ENCODE measurements at places on chromosomes 3 and 15. TPM values are rescaled to one million over a fixed set of nuclear protein-coding genes. Genes with fewer than 3 reads are reported as not detected.

DNA sequence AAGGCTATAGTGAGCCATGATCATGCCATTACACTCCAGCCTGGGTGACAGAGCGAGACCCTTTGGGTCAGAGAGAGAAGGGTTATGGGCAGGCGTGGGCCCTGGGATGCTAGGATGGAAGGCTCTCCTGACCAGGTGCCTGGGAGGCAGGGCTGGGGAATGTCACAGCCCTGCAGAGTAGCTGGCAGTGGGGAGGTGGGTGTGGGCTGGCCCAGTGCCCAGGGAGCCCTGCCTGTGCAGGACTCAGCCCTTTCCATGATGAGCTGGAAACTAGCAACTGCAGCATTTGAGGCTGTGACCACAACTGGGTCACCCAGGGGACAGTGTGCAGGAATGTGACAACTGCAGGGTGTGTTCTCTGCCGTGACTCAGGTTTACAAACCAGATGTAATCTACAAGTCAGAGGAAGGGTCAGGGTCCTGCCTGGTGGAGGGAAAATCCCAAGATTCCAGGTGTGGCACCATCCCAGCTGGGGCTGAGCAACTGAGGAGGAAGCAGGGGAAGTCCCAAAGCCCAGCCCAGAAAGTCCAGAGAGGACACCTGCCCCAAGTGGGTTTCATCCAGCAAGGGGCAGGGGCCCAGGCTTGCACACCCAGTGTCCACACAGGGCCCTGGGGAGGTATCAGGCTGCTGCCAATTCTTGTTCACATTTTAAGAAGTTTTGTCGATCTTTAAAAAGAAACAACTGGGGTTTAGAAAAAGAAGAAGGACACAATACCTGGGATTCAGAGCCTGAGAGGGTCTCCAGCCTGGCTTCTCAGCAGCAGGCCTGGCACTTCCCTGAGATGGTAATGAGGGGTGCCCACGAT lies 45.5 kb downstream of the SLC28A1 start:
- no peaks in the 10 kb centered on the region for H3K27me3 ChIP-seq
- H3K27ac ChIP-seq = no peak overlapping the region
- no peak for DNase-seq
- H3K4me3 ChIP-seq = no peak overlapping the region

DNA sequence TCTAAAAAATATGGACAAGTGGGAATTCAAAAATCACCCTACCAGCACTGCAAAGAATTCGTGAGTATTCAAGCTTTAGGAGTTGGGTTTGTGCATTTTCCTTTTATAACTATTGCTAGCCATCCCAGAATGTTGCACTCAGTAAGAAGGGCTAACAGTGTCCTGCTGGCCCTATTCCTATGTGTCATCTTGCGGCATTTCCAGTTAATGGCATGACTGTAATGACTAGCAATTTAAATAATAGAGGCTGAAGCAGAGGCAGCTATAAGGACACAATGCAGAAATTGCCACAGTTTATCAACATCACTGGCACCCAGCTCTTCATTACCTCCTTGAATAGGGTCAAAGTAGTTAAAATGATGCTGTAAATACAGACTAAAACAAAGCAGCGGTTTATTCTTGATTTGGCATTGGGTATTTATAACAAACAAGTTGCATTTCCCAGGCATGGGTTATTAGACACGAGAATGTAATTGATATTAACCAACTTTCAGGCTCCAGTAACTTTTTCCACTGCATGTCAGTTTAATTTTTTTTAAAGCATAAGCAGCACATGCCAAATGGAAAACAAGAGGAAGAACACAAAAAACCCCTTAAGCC lies 177.6 kb downstream of the FHIT start:
- no peak overlapping the region for H3K4me3 ChIP-seq
- H3K27ac ChIP-seq = no peak overlapping the region
- H3K36me3 ChIP-seq = no peaks in the 10 kb centered on the region
- H3K27me3 ChIP-seq = no peaks in the 10 kb centered on the region
- DNase-seq = no peak
- H3K4me1 ChIP-seq = no peaks in the 10 kb centered on the region

DNA sequence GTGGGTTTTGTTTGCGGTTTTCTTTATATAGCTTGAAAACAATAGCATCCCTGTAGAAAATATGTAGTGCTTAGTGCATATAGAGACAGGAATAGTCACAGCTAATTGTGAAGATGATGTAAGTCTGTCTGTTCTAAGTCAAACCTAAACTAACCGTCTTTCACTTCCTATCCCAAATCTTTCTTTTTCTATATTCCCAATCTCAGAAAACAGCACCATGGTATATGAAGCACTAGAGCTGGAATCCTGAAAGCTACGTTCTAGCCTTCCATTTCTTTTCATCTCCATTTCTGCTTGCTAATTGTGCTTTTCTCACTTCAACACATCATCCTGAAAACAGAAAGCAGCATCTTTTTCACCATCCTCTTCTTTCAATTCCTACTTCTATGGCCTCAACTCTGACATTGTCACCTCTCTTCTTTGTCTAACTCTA lies 1235.5 kb downstream of the ROBO2 start:
- H3K27me3 ChIP-seq = no peaks in the 10 kb centered on the region
- DNase-seq = no peak
- H3K4me1 ChIP-seq = no peaks in the 10 kb centered on the region

- H3K36me3 ChIP-seq = peaks cover 65% of the 10 kb centered on the region
- DNase-seq = no peak
- H3K27me3 ChIP-seq = no peaks in the 10 kb centered on the region
- H3K27ac ChIP-seq = no peak overlapping the region
- no peaks in the 10 kb centered on the region for H3K4me1 ChIP-seq
- H3K4me3 ChIP-seq = no peak overlapping the region
These were observed 7.4 kb downstream of the RRP9 start for GRCh38 chr3:51934139-51934850.

GRCh38 chr3:194769020-194769643 lies 83.4 kb downstream of the FAM43A start:
- peaks cover 19% of the 10 kb centered on the region for H3K27me3 ChIP-seq
- peak; percentile 89 for DNase-seq
- H3K4me1 ChIP-seq = peaks cover 10% of the 10 kb centered on the region
- peak overlapping the region; percentile 79 for H3K27ac ChIP-seq
- peak overlapping the region; percentile 54 for H3K4me3 ChIP-seq

GRCh38 chr15:28944696-28945300 lies 59.0 kb downstream of the APBA2 start:
- H3K4me3 ChIP-seq = no peak overlapping the region
- no peaks in the 10 kb centered on the region for H3K27me3 ChIP-seq
- H3K27ac ChIP-seq = no peak overlapping the region
- DNase-seq = no peak
- peaks cover 11% of the 10 kb centered on the region for H3K36me3 ChIP-seq
- peaks cover 99% of the 10 kb centered on the region for H3K4me1 ChIP-seq

DNA sequence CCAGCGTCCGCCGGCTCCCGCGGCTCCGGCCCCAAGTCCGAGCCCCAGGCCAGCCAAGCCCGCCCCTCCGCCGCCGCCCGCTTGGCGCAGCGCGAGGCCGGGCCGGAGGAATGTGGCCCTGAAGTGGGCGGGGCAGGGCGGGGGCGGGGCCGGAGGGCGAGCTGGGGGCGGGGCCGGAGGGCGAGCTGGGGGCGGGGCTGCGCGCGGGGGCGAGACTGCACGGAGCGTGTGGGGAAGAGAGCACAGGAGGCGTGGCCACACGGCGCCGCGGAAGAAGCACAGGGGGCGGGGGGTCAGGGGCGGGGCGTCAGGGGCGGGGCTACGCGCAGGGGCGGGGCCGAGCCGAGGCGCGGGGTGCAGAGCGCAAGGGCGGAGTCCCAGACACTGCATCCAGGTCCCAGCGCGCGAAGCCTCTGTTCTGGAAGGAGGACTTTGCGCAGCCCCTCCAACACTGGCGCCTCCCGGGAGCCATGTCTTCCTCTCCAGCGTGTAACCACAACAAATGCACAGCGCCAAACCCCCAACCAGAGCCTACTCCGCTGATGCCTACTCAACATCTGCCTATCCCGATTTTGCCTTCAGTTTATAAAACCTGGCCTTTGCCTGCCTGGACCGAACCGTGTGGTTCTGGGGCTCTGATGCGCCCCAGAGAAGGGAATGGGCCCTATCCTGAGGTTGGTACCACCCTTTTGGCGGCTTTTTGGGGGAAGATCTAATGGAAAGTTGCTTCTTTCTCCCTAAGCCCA lies 105.5 kb downstream of the IQSEC1 start:
- no peak overlapping the region for H3K27ac ChIP-seq
- peak overlapping the region; percentile 40 for H3K4me3 ChIP-seq
- H3K36me3 ChIP-seq = peaks cover 8% of the 10 kb centered on the region
- peak; percentile 89 for DNase-seq

DNA sequence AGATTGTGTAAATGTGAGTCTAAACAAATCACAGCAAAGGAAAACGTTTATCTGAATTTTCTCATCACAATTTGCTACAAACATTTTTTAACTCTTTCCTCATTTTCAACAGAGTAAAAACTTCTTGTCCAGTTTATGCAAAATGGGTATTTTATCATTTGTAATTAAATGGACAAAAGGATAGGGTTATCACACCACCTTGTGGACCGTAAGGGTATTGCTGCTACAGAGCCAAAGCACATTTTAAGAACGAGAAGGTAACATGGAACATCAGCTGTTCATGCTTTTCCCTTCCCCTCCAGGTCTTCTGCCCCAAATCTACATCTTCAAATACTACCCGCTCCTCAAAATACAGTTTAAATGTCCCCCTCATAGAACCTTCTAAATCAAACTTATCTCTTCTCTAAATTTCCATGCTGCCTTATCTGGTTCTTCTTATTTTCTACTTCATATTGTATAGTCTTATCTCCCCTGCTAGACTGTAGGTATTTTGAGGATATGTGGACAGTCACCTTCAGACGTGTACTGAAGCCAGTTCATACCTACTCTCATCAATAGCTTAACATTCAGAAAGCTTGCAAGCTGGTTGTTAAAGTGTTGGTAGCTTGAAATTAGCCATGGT lies 12.8 kb upstream of the SETMAR start:
- no peak for DNase-seq
- no peaks in the 10 kb centered on the region for H3K36me3 ChIP-seq
- H3K4me3 ChIP-seq = no peak overlapping the region
- no peak overlapping the region for H3K27ac ChIP-seq
- H3K4me1 ChIP-seq = no peaks in the 10 kb centered on the region

DNA sequence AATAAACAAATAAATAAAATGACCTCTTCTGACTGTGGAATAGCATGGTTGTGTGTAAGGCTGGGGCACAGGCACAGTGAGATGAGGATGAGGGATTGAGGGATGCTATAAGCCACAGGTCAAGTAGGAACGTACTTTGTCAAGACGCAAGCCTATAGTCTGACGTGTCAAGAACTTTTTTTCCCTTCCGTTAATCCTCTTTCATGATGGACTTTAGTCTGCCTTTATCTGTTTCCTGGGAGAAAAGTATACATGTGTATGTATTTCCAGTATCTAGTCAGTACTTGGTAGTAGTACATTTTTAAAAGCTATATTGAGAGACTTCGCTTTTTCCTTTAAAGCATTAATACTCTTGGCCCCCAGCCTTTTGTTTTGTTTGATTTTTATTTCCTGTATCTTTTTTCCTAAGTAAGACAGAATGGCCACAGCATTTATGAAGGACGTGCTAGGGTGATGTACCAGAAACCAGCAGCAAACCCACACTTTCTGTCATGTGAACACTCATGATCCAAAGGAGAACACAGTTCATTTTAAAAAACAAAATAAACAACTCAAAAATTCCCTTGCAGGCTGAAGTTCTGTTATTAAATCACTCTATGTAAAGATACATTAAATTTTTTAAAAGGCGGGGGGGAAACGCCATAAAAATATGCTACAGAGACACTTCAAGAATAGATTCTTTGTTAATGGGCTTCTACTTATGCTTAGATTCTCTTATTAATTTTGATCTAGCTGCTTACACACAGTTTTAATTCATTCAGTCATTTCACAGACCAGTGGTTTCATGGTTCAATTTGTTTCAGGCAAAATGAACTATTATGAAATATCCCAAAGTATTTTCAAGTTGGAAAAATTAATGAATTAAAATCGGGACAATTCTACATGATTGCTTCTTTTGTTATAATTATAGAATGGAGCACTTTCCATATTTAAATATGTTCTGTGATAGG lies 114.7 kb downstream of the SNRK start:
- no peak for DNase-seq
- H3K4me3 ChIP-seq = no peak overlapping the region
- H3K36me3 ChIP-seq = no peaks in the 10 kb centered on the region
- H3K27me3 ChIP-seq = no peaks in the 10 kb centered on the region
- no peaks in the 10 kb centered on the region for H3K4me1 ChIP-seq

- H3K27ac ChIP-seq = no peak overlapping the region
- no peak for DNase-seq
- no peaks in the 10 kb centered on the region for H3K27me3 ChIP-seq
- H3K4me3 ChIP-seq = no peak overlapping the region
- H3K4me1 ChIP-seq = no peaks in the 10 kb centered on the region
- peaks cover 3% of the 10 kb centered on the region for H3K36me3 ChIP-seq
These were observed 101.2 kb upstream of the WNT5A start for GRCh38 chr3:55588146-55588765.

DNA sequence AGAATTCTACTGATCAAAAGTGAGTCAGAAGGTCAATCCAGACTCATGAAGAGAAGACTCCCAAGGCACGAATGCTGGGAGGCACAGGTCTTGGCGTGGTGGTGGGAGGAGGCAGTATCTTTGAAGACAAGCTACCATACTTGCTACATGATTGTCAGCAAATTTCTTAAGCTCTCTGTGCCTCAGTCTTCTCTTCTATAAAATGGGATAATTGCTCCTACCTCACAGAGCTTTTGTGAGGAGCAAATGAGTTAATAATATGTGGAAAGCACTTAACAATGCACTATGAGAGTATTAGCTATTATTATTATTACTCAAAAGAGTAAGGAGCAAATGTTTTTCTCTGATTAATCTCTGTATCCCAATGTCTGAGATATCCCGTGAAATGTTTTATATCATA lies 36.2 kb downstream of the EHD4 start:
- no peak overlapping the region for H3K4me3 ChIP-seq
- H3K27me3 ChIP-seq = no peaks in the 10 kb centered on the region
- no peaks in the 10 kb centered on the region for H3K36me3 ChIP-seq
- peak overlapping the region; percentile 96 for H3K27ac ChIP-seq
- no peak for DNase-seq

GRCh38 chr3:121592856-121593702 lies at the start of gene FBXO40:
Gene FBXO40 (plus strand): TSS chr3:121593379. CDS start chr3:121620576, 27,197 bp downstream.
- H3K27ac ChIP-seq = no peak within 1 kb of the TSS
- peaks cover 6% of the 10 kb centered on the region for H3K27me3 ChIP-seq
- H3K4me3 ChIP-seq = no peak within 1 kb of the TSS

- peak overlapping the region; percentile 49 for H3K4me3 ChIP-seq
- no peak for DNase-seq
- peaks cover 6% of the 10 kb centered on the region for H3K4me1 ChIP-seq
- no peaks in the 10 kb centered on the region for H3K27me3 ChIP-seq
These were observed 67.7 kb downstream of the MGLL start for GRCh38 chr3:127754411-127755304.

- H3K27me3 ChIP-seq = no peaks in the 10 kb centered on the region
- DNase-seq = no peak
- H3K36me3 ChIP-seq = peaks cover 3% of the 10 kb centered on the region
These were observed 7.6 kb downstream of the GDPGP1 start for GRCh38 chr15:90241343-90242192.

SLC38A3 gene
- not detected for total RNA-seq

ESYT3 gene
- 0.10 TPM for total RNA-seq

ST8SIA2 gene
- total RNA-seq = not detected

SPRED1 gene
- total RNA-seq = 0.13 TPM

SLC22A13 gene
- 0.35 TPM for total RNA-seq

ANP32A gene
- total RNA-seq = 120 TPM

ECE2 gene
- not detected for total RNA-seq

CTXN2 gene
- total RNA-seq = not detected

CLRN1 gene
- not detected for total RNA-seq

ECT2 gene
- 1.7 TPM for total RNA-seq

WDR93 gene
- total RNA-seq = 0.13 TPM

LYZL4 gene
- not detected for total RNA-seq

Data from T-cell (primary cell).